OCI-M1 (cell line): ENCODE measurements at places on chromosomes 16 and 17.

DNA sequence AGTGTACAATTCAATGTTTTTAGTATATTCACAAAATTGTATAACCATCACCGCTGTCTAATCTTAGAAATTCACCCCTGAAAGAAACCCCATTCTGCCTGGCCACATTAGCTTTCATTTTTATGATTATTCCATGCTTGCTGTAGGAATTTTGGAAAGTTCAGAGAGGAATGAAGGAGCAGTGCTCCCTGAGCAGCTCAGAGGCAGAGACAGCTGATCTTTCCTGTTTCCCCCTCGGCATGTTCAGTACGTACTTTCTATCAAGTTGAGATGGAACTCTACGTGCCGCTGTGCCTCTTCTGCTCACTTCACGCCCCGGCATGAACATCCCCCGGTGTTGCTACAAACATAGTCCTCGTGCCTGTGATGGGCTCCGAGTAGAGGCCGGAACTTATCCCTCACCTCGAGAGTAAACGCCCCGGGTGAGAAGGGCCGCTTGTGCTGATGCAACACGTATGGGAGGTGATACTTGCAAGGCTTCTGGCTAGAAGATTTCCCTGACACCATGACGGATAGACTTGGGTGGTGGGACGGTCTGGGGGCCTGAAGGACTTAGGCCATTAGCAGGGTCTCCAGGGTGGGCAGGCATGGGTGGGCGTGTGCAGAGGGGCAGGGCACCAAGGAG, 79.2 kb upstream of the CIBAR2 start:
- no peak for DNase-seq

DNA sequence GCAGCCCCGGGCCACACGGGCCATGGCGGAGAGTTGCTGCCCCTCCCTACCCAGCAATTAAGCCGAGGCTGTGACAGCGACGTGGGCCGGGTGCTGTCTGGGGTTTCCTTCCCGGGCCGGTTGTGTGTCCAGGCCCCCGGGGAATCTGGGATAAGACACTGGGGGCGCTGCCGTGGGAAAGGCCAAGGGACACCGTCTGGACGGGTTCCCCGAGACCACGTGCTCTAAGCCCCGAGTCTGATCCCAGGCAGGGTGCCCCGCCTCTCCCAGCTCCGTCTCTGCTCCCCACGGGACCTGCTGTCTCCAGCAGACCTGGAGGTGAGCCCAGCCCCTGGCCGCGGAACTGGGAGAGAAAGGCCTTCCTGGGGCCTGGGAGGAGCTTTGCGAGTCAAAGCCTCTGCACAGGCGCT, 92.2 kb downstream of the IRX3 start:
- no peak for DNase-seq

DNA sequence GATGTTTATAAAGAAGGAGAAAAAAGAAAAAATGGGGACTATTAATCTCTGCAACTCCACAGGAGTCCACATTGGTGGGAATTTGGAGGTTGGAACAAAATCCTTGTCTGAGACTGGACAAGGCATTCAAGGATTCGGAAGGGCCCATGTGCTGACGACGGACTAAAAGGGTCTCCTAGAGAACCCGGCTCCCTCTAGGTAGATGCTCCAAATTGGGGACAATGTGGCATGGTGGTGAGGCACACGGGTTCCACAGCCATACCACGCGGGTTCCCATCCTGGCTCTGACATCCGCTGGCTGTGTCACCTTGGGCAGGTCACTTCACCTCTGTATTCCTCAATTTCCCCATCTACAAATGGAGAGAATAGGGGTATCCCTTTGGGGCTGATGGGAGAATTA, 227.4 kb downstream of the C16orf78 start:
- no peak for DNase-seq

DNA sequence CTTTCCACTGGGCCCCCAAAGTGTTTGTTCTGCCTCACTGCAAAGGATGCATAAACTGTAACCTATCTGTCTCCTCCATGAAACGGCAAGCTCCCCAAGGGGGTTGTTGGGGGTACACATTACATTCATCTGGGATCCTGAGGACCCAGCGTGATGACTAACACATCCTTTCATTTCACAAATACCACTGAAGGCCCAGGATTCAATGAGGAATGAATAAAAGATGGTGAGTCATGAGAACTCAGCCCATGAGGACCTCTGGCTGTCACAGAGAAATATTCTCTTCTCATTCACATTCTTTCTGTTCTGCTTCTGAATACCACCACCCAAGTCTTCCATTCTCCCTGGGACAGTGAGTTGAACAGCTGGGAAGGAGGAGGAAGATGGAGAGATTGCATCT, 149.8 kb downstream of the RBFOX3 start:
- no peak for DNase-seq

DNA sequence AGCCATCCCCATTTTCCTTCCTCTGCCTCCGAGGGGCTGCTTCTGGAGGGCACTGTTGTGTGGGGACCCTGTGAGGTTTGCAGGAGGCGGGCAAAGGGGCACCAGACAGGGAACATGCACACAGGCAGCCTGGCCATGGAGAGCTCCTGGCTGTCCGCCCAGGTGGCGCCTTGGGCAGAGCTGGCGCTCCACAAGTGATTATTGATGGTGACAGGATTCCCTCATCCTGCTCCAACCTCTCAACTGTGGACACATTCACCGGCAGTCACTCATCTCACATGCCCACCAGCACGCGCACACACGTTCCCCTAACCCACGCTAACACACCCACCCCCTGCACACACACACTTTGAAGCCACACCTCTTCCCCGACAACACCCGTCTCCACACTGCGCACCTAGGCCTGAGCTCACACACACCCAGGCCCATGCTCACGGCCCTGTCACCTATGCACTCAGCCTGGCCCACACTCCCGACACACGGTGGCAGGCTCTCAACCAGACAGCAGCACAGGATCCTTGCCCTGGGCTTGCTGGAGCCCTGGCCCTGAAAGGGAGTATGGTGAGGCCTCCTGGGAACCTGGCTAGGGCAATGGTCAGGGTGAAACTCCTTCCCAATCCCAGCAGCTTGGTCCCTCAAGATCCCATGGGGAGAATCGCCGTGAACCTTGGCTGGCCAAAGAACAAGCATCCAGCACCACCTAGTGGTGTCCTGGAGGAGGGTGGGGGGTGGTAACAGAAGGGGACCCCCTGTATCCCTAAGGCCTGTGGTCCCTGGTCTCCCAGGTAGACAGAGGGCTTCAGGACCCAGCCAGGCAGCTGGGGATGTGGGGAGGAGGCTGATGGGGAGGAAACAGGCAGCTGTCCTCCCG, 3.6 kb downstream of the PNMT start:
- peak; percentile 47 for DNase-seq

DNA sequence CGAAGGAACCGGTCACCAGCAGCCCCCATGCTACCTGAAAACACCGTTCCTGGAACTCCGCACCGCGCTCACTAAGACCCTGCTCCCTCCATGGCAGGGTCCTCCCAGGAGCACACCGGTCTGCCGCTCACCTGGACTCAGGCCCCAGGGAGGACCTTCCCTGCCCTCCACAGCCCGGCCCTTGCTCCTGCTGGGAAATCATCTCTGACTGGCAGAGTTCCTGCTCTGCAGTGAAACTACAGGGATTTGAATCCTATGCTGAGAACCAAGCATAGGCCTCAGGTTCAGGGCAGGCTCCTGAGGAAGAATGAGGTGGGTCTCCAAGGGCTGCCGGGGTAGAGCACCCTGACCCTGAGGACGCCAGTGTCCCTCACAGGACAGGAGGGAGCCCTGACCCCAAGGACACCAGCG, 88.5 kb downstream of the KCNJ12 start:
- DNase-seq = no peak

GRCh38 chr17:5201011-5201410, 9.3 kb upstream of the ZNF594 start:
- no peak for DNase-seq

DNA sequence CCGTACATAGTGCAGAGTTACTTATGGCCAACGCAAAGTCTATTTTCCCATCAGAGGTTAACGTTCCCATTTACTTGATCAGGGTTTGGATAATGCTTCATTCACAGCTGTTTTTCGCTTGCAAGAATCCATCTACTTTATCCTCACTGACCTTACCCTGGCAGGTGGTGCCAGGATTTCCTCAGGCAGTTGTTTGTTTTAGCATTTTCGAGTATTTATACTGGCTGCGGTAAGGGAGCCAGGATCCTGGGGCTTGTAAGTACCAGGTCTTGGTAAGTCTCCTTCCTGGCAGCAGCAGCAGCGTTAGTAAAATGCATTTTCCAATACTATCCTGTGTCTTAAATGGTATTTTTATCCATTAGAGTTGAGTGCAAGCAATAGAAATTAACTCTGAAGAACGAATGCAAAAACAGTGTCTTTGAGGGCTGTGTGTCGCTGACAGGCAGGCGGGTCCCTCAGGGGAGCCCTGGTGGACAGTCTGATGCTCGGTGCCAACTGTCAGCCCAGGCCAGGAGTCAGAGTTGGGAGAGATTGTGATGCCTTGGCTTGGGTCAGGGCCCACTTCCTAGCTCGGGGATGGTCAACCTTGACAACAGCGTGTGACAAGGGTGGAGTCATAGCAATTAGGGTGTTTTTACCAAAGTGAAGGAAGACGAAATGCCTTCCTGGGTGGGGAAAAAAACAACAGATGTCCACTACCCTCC, 92.4 kb upstream of the HSBP1 start:
- no peak for DNase-seq

DNA sequence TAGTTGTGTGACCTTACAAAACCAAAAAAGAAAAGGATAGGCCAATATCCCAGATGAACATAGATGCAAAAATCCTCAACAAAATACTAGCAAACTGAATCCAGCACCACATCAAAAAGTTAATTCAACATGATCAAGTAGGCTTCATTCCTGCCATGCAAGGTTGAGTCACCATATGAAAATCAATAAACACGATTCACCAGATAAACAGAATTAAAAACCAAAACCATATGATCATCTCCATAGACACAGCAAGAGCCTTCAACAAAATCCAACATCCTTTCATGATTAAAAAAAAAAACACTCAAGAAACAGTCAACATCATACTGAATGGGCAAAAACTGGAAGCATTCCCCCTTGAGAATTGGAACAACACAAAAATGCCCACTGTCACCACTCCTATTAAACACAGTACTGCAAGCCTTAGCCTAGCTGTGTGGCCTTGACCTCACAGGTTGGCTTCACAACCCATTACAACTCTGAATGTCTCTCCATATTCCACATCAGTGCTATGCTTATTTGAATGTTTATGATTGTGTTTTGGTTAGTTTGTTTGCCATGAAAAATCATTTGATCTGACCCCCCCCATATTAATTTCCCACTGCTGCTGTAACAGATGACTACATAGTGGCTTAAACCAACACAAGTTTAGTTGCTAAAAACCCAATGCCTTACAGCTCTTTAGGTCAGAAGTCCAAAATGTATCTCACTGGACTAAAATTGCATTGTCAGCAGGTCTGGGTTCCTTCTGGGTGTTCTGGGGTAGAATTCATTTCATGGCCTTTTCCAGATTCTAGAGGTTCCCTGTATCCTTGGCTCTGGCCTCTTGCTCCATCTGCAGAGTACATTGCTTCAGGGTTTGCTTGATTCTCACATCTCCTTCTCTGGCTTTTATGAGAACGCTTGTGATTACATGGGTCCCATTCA, 257.1 kb upstream of the DYNLRB2 start:
- DNase-seq = no peak

DNA sequence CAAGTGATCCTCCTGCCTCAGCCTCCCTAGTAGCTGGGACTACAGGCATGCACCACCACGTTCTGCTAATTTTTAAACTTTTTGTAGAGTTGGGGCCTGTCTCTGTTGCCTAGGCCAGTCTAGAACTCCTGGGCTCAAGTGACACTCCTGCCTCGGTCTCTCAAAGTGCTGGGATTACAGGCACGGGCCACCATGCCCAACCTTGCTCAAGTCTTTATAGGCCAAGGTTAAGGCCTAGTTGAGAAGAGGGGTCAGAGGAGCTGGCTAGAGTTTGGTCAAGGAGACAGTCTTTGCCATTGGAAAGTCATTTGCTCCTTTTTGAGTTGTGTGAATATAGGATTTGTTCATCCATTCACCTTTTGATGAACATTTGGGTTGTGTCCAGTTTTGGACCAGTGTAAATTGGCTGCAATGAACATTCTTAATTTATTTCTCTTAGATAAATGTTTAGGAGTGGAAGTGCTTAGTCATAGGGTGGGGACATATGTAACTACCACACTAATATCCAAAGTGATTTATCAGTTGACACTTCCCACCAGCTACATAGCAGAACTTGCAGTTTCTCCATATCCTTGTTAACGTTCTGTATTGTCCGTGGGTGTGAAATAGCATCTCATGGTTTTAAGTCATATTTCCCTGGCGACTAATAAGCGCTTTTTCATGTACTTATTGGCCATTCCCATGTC, 30.7 kb upstream of the ARHGAP17 start:
- DNase-seq = peak; percentile 54

- no peak for DNase-seq
These were observed 46.0 kb downstream of the RNF112 start for GRCh38 chr17:19457046-19457445.

DNA sequence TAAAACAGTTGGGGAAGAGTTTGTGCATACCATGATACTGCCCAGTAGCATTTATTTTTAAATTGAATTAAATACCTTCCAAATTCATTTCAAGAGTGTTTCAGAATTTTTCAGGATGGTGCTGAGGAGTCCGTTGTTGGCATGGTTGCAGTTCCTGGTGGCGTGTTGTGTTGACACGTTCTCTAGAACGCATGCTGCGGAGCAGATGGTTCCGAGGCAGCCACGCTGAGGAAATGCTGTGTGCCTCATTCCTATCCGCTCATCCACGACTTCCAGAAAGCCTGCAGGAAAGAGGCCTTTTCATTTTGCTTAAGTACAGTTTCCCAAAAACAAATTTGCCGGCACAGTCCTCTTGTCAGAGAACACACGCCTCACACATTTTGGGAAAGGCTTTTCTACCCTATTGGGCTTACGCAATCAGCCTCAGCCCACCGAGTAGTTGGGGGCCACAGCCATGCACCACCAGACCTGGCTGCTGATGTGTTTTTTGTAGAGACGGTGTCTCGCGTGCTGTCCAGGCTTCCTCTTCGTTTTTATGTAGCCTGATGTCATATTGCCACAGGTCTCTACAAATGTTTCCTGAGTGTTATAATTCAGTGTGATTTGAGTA, 32.1 kb upstream of the IL17C start:
- DNase-seq = no peak

DNA sequence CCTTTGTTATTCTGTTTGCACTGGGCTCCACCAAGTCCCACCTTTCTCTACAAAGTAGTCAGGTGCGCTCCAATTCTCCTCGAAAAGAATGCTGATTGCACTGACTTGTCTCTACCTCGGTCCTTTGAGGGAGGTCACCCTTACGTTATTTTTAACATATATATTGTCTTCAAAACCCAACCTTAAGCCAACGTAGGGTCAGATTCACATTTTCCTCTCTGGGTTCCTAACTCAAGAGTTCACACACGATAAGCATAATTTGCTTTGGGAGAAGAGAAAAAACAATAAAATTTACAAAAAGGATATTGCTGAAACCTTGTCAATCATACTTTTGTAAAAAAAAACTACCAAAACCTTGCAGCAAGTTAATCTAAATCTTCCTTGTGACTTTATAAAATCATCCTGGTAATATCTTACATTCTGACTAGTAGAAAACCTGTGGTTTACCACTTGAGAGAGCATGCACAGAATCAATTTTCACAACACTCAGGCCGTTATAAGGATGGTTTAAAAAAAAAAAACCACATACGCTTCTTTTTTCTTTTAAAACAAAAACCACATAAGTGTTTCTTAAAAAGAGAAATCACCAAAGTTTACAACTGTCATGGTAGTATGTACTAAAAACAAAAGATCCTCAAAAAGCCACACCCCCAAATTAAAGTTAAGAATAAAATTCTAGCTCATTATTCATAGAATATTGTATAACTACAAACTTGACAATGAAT, 72.2 kb upstream of the TRAP1 start:
- peak; percentile 5 for DNase-seq

- DNase-seq = no peak
These were observed 22.9 kb downstream of the FAM20A start for GRCh38 chr17:68578236-68578635.

GRCh38 chr17:34542700-34543336, 36.6 kb upstream of the TMEM132E start:
- DNase-seq = peak; percentile 51
